Esophagus squamous epithelium (tissue), 5 donors: ENCODE measurements at places on chromosomes 12 and 14.

DNA sequence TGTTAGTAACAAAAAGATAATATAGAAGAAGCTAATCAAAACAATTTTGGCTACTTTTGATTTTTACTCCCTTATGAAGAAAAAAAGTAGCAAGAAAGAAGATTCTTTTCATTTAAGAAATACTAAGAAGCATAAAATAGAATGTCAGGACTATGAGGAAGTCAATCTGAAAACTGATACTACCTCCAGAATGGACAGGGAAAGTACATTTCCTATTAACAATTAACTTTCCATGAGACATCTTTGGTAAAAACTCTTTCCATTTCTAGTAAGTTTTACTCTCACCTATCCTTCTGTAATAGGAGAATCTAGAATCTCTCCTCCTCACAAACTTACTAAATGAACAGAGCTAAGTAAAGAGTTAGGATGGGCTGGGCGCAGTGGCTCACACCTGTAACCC is 51.3 kb upstream of the NPFF start:
- DNase-seq, result no peak

DNA sequence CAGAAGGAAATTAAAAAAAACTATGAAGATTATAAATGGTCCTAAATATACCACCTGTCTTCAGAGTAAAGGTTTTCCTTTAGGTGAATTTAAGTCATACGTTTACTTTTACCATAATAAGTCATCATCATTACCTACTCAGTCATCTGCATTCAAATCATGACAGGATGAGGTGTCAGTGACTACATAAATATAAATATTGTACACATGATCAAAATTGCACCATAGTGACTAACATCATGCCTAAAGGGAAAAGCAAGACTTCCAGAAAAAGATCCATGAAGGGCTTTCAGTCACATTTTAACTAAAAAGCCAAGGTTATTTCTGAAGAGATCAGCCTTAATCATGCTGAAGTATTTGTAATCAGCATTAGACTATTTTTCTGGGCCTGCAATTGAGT is 759.9 kb upstream of the FLRT2 start:
- DNase-seq, result no peak

GRCh38 chr14:87343652-87344051 is 649.3 kb downstream of the GALC start:
- no peak for DNase-seq

DNA sequence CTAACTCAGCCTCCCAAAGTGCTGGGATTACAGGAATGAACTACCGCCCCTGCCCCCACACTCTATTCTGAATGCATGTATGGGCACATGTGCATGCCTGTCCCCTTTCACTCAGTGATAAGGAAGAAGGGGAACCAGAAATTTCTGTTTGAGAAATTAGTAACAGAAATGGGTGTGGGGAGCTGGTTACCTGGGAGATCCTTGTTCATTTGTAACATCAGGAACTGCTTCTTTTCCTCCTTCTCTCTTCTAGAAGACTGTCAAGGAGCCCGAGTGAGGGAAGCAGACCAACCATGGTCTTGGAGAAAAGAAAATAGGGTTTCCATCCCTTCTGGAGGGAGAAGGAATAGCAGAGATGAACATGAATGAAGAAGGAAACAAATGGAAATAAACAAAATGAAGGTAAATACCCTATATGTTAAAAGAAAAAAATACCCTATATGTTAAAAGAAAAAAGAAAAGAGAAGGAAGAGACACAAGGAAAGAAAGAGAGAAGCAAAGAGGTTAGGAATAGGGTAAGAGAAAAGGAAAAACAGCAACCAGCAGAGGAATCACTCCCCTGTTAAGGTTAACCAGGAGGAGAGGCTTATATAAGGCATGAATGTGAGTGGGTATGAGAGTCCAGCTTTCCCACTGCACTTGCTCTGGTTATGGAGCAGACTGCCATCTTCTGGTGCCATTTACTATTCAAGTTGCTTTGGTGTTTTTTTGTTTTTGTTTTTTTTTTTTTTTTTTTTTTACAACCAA is 3.3 kb downstream of the PPP1R3E start:
- no peak for DNase-seq

DNA sequence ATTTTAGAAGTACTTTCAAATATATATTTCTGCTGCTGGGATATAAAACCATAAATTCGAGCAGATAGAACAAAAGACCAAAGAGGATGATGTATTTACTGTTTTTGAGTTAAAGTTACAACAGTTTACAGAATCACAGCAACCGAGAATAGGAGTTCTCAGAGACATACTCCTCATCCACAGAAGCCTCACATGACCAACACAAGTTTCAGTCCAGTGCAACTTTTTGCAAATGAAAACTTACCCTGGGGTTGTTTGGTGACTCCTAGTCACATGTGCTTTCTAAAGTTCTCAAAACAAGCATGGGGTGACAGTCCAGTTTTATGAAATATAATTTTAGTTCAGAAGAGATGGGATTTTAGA is 117.1 kb downstream of the PRKCH start:
- no peak for DNase-seq
